ENCODE measurements at places on chromosomes 1 and 21.
A peak's percentile ranks its signal among the peaks of the same experiment; 100 is the strongest.

- no peak for DNase-seq
Observed at GRCh38 chr21:45041351-45041805, 33.0 kb upstream of the ADARB1 start.

DNA sequence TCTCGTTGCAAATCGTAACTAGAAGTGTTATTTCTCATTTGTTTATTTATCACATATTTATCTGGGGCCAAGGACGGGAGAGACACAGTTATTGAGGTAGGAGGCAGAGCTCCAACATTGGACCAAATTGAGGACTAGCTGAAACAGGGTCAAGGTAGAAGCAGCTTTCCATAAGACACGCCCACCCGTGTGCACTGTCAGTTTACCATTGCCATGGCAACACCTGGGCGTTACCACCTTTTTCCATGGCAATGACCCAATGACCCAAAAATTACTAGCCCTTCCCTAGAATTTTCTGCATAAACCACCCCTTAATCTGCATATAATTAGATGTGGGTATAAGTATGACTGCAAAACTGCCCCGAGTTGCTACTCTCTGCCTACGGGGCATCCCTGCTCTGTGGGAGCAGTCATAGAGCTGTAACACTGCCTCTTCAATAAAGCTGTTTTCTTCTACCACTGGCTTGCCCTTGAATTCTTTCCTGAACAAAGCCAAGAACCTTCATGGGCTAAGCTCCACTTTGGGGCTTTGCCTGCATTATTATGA, 72.7 kb downstream of the FBXO2 start:
- DNase-seq = no peak

- peak; percentile 10 for DNase-seq
Observed at GRCh38 chr1:25922056-25922970, 16.1 kb upstream of the STMN1 start.

DNA sequence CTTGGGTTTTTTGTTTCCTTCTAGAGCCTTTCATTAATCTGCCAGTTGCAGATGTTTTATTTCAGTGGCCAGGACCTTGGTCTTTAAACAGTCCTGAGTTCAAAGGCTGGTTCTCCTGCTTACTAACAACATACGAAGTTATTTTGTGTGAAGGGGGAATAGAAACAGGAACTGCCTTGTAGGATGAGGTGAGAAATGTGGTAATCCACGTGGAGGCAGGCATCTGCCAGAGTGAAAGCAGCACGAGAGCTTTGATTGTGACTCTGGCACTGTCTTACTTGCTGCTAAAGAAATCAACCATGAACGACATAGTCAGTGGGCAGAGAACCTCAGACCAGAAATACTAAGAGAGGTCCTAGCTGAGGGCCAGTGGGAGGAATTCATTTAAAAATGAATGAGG, 30.4 kb downstream of the TMEM63A start:
- no peak for DNase-seq

- no peak for DNase-seq
Observed at GRCh38 chr21:16180614-16181013, 450.8 kb downstream of the USP25 start.

DNA sequence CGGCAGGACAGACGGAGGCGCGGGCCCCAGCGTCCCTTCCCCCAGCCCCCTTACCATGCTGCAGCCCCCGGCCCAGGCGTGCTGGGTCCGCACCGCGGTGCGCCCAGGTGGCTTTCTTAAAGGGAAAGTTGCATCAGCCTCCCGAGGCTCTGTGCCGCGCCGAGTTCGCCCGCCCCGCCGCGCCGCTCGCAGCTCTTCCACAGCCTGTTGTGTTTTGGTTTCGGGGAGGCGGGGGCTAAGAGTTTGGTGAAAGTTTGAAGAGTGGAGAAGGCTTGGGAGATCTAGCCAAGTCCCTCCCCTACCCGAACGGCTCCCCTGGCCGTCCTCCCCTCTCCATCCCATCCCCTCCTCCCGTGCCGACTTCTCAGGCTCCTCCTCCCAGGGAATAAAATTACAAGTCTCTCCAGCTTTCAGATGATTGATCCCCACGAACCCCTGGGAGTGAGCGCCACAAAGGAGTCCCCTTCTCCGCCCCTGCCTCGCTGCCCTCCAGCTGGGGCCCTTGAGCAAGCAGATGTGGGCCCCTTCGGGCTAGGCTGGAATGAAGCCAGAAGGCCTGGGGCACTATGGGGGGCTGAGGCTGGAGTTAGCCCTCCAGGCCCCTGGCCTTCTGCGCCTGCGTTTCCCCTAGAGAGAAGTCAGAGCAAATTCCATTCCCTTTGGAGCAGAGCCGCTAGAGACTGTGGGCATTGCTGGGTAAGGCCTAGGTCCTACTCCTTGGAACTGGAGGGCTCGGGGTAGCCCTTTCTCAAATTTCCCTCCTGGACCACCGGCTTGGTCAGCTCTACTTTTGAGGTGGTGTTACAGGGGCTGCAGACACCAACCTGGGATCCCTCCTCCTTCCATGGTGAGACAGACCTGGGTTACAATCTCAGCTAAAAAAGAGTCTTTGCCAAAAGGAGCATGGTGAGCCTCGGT, at the start of gene SLC6A9:
Gene SLC6A9 (minus strand): TSS at position 211 of the 918 bp plus-strand sequence. CDS start 7,185 bp downstream, outside the sequence.
- DNase-seq = peak; percentile 5

- no peak for DNase-seq
Observed at GRCh38 chr1:45552331-45552730, 1.7 kb downstream of the AKR1A1 start.

DNA sequence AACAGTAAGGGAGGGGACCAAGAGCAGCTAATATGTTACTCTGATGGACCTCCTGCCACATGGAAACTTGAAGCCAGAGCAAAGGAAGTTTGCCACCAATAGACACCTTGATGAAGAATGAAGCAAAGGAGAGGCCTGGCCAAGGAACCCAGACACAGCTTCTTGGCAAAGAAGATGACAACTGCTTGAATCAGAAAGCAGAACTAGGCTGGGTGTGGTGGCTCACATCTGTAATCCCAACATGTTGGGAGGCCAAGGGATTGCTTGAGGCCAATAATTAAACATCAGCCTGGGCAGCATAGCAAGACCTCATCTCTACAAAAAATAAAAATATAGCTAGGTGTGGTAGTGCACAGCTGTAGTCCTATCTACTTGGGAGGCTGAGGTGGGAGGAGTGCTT, 31.7 kb upstream of the CAPZB start:
- no peak for DNase-seq

- DNase-seq = no peak
Observed at GRCh38 chr1:207670192-207670591, 25.3 kb downstream of the CR1L start.

- DNase-seq = no peak
Observed at GRCh38 chr1:151343587-151343986, 3.5 kb downstream of the RFX5 start.
